Stimulated activated CD4-positive, alpha-beta T cell treated with anti-CD3 and anti-CD28 coated beads, TNF-alpha, amount 100 ng/mL, for 4 hours (primary cell): ENCODE measurements at places on chromosomes 11 and 22.

DNA sequence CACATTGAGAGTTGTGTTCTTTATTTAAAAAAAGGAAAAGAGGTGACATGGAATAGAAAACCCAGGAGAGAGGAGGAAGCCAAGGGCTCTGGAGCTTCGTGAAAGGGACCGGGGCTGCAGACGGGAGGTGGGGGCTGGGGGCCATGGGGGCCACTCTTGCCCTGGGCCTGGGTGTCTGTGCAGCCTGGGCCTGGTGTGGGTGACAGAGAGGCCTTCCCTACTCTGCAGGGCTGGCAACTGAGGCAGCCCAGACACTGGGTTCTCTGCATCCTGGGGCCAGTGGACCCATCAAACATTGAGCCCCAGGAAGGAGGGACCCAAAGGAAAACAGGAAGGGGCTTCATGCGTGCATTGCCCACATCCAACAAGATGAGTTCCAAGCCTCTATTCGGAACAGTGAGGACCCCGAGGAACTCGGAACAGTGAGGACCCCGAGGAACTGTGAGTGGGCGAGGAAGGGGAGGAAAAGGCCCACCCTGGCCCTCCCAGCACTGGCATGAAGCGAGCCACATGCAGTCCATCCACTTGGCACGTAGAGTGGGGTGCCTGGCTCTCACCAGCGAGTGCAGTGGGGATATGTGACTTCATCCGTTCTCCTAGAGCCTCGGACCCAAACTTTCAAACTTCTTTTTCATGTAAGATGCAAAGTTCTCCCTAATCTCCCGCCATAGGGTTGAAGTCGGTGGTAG is 1121.6 kb downstream of the BRD1 start:
- DNase-seq, result no peak

GRCh38 chr11:62505440-62506091 is 41.0 kb downstream of the AHNAK start:
- DNase-seq, result no peak

GRCh38 chr22:29044657-29045176 is 16.9 kb downstream of the C22orf31 start:
- DNase-seq, result no peak

DNA sequence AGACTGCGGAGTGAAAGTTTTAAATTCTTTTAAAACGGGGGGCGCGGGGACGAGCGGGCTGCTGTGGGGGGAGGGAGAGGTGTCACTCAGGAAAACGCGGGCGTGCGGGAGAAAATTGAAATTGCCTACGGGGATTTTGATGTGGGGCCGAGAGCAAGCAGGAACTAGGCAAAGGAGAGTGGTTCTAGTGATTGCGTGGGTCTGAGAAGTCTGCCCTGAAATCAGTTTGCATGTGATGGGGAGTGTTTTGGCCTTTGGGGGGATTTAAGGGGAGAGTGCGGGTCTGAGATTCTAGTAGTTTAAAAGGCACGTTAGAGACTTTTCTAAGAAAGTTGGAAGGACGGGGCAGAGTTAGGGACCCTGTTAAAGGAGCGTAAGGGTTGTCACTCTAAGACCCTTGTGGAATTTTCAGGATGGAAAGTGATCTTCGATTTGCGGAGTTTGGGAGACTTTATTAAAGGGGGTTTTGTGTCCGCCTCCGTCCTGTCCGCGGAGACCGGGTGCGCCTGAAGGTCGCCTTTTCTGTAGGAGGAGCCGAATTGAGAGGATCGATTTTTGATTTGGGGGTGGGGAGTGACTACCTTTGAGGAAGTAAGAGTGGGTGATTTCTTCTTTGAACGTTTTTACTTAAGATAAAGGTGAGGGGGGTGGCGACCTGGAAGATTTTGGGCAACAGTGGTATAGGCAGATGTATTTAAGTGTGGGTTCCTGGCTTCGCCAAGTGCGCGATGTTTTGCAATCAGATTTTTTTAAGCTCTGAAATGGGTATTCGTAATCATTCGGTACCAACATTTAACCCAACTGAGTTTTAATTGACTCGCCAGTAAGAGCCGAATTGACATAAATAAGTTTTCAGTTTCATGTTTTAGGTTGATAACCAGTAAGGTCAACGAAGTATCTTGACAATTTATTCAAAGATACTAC is 1.1 kb downstream of the EED start:
- DNase-seq, result no peak

GRCh38 chr11:113806406-113806805 is 26.8 kb downstream of the CLDN25 start:
- no peak for DNase-seq

DNA sequence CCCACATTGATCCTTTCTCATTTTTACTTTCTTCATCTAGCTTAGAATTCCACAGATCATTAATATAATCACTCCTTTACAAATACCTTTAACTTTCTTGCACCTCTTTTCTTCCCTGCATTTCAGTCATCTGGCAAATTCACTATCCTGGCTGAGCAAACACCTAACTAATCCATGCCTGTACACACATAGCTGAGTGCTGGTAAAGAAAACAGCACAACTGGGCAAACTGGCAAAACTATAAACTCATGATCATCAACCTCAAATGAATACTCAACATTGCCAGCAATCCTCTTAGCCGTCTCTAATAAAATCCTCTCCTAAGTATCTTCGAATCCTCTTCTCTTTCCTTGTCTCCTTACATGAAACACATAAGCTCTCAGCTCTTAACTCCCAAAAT is 52.4 kb downstream of the PICALM start:
- no peak for DNase-seq

GRCh38 chr11:78223320-78223954 is 34.7 kb downstream of the USP35 start:
- no peak for DNase-seq

- no peak for DNase-seq
Measured at GRCh38 chr11:69231466-69232018, 62.4 kb upstream of the MYEOV start.

DNA sequence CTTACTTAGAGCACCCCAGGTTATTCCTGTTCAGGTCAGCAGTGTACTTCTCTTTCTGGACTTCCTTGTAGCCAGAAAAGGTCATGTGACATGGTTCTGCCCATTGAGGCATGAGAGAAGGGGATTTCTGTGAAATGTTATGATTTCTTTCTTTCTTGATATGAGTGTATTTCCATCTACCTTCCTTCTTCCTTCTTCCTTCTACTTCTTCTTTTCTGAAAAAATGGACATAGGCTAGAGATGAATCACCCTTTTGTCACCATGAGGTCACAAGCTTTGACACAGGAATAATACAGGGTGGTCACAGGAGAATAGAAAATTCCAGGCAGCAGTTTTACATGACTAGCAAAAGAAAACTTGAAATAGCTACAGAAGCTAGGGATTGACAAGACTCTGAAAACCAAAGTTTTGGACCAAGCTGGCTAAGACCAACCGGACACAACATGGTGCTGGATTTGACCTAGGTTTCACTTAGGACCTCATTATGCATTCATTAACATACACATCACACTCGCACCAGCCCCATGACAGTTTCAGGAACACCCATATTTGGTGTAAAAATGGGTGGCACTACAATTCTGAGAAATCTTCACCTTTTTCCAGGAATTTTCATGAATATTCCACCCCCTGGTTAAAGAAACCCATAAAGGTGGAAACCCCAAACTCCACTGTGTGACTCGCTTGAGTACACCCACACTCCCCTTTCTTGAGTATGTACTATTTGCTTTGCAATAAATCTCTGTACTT is 21.2 kb upstream of the MAP6 start:
- DNase-seq, result no peak

DNA sequence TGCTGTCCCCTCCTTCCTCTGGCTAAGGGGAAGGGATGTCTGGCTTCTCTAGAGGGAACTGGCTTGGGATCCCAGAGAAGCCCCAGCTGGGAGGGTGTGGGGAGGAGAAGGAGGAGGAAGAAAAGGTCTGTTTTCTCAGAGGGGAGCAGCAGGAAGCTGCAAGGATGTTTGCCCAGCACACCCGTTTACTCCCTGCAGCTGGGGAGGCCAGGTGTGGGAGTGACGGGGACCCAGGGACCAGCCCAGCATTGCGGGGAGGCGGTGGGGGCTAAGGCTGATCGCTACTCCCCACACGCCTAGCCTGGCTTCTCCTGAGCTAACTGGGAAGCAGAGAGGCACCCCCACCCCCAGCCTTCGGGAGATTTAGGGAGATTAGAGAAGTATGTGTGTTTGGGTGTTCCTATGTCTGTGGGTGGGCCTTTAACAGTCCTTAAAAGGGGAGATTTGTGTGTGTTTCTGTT is 3.9 kb downstream of the CREB3L1 start:
- no peak for DNase-seq

GRCh38 chr11:104614961-104615360 is 283.3 kb downstream of the CASP12 start:
- no peak for DNase-seq

DNA sequence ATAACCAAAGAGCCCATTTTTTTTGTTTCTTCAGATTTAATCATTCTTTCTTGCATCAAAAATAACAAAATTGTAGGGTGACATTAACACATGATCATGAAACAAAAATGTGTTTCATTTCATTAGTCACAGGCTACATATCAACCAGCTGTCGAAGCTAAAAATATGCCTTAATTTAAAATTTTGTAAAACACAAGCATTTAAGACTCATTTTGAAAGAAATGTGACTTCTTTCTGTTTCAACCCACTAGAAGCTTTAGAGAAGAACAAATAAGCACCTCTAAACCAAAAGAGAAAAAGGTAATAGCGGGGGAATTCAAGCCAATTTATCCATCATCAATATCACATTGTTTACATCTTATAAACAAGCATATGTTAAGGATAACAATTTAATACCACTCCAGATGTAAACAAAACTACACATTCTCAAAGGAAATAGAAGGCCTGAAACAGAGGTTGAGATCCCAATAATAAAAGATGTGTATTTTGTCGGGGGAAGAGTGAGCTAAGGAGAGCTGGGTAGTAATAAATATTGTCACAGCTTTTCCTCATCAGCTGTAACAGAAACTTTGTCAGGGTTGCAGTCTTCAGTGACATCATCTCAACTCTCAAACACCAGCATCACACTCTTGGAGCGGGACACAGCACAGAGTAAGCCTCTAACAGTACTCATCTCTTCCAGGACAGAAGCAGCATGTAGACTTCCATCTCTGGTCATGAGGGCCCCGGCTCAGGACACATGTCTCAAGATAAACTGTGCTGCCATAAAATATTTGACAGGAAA is 42.0 kb downstream of the ALG9 start:
- no peak for DNase-seq

- peak; percentile 50 for DNase-seq
Measured at GRCh38 chr22:23128269-23129108, 13.3 kb downstream of the RSPH14 start.

- DNase-seq, result no peak
Measured at GRCh38 chr11:46051102-46051501, 70.2 kb downstream of the PHF21A start.

DNA sequence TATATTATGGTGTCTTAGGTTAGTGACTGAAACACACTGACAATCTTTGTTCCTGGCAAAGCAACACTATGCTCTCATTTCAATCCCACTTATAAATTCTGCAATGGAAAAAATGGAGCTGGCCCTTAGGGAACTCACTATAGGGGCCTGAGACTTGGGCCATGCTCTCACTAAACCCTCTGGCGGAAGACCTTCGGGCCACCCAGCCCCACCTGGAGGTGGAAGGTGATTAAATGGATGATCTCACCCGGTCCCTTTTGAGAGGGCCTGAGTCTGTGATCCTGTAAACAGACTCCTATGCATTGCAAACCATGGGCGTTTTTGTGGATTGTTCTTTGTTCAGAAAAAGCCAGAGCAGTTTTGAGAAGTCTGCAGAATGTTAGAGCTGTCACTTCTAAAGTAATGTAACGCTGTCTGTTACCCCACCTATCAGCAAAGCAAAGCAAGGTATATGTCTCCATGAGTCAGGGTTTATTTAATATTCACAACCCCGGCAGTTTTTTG is 17.0 kb upstream of the CDON start:
- no peak for DNase-seq

DNA sequence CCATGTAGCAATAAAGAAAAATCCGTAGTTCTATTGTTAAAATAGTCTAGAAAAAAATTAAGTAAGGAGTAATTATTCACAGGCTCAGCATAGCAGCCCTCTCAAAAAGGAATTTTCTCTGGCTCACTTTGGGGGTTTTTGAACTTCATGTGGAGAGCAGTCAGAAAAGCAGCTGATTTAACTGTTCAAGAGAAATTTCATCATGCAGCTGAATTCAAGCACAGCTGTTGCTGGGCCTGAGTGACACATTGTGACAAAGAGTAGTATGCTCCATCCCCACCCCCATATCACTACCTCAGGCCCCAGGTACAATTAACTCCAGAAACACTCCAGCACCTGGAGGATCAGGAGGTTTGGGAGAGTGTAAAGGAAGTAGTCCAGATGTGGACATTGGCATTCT is 272.1 kb downstream of the FAM76B start:
- DNase-seq, result no peak

- DNase-seq, result no peak
Measured at GRCh38 chr11:69454018-69454417, 27.4 kb upstream of the LINC01488 start.

GRCh38 chr11:31818874-31819331 is 7.8 kb upstream of the PAX6 start:
- no peak for DNase-seq

- DNase-seq, result no peak
Measured at GRCh38 chr11:118846181-118846935, 37.3 kb upstream of the CXCR5 start.

GRCh38 chr11:127677660-127678425 is 677.3 kb upstream of the KIRREL3 start:
- DNase-seq, result no peak

- no peak for DNase-seq
Measured at GRCh38 chr22:33194529-33195077, 136.4 kb upstream of the SYN3 start.

GRCh38 chr22:27311698-27312550 is 489.6 kb downstream of the MN1 start:
- DNase-seq, result no peak

- DNase-seq, result no peak
Measured at GRCh38 chr22:46233231-46233630, 16.9 kb downstream of the CDPF1 start.

DNA sequence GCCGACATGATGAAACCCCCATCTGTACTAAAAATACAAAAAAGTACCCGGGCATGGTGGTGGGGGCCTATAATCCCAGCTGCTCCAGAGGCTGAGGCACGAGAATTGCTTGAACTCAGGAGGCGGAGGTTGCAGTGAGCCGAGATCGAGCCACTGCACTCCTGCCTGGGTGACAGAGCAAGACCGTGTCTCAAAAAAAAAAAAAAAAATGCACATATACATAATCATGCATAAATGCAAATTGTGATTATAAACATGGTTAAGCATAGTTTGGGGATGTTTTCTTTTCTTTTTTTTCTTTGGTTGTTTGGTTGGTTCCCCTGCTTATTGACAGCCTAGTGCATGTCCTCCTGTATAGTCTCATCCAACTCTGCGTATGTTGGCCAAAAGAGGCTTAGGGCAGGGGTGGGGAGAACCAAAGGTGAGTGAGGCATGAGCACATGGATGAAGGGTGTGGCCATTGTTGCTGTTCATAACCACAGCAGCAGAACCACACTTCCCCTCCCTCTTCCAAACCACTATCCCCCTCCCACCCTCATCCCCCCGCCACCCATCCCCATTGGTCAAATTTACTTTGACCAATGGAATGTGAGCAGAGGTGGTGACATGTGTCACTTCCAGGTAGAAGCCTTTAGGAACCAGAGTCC is 6.9 kb upstream of the VPS37C start:
- DNase-seq, result no peak

GRCh38 chr11:65442842-65443331 is 20.3 kb downstream of the NEAT1 start:
- DNase-seq, result no peak

- DNase-seq, result no peak
Measured at GRCh38 chr11:27401833-27402316, 38.9 kb upstream of the CCDC34 start.
